T-helper 2 cell treated with Interferon-gamma antibody and Interleukin-4, amounts not matched to agents 100 ng/mL and 5 ng/mL, for 36 hours (primary cell): ENCODE measurements at places on chromosomes 7 and 10. TPM values are rescaled to one million over a fixed set of nuclear protein-coding genes. Genes with fewer than 3 reads are reported as not detected.

OR2A42 gene
- total RNA-seq, result 0.16 TPM in 1 of 2 replicates, not detected in the other

FOXP2 gene
- total RNA-seq, result not detected in 2 replicates

GPR15LG gene
- total RNA-seq, result not detected in 2 replicates

BMPER gene
- not detected in 2 replicates for total RNA-seq

SEMA3E gene
- not detected in 2 replicates for total RNA-seq

EBLN1 gene
- total RNA-seq, result not detected in 2 replicates

HYAL4 gene
- total RNA-seq, result not detected in 2 replicates

GNAT3 gene
- not detected in 2 replicates for total RNA-seq

AKR1E2 gene
- 10.6 and 10.7 TPM in 2 replicates for total RNA-seq

CYP3A5 gene
- not detected in 2 replicates for total RNA-seq

GSTO2 gene
- 0.66 and 0.73 TPM in 2 replicates for total RNA-seq

CEP41 gene
- total RNA-seq, result 19.5 and 23.5 TPM in 2 replicates
